NCI-H774 (cell line): ENCODE measurements at places on chromosomes 13 and 19.
A peak's percentile ranks its signal among the peaks of the same experiment; 100 is the strongest.

- DNase-seq = no peak
Measured at GRCh38 chr13:98489446-98490194, 87.3 kb downstream of the STK24 start.

- DNase-seq = no peak
Measured at GRCh38 chr19:3656073-3656746, 29.6 kb upstream of the CACTIN start.

DNA sequence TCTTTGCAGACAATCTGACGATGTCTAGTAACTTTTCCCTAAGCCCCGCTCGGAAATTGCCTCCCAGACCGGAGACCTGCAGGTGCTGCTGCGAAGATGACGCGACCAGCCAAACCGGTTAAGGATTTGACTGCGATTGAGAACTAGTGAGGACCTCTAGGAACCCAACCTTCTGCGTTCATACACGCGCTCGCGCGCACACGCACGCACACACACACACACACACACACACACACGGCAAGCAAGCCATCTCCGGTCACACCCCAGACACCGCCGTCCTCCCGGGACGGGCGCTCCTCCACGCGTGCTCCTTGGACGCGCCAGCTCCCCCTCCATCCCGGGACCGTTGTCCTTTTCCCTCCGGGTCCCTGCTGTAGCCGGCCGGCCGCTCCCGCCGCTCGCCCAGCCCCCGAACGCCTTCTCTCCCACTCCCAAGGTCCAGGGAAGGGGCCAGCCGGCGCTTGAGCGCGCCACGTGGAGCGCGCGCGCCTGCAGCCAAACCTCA lies 1.2 kb downstream of the TBC1D4 start:
- DNase-seq = peak; percentile 39

- DNase-seq = no peak
Measured at GRCh38 chr13:27353166-27353583, 71.2 kb upstream of the GTF3A start.

DNA sequence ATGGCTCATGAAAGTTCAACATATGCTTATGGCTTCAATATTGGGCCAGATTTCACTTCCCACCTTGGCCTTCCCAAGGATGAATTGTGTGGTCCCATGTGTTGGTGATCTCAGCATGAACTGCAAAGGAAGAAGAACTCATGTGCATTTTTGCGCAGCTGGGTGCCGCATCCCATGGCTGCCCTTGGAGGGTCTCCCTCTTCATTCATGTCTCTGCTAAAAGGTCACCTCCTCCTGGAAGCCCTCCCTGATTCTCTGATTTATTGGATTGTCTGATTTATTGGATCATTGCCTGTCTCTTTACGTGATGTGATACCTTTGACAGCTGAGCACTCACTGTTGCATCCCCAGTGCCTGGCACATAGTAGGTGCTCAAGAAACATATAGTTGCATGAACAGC lies 1.7 kb upstream of the CYP4F8 start:
- no peak for DNase-seq

GRCh38 chr13:90889906-90890834 lies 457.3 kb upstream of the MIR17HG start:
- no peak for DNase-seq

- no peak for DNase-seq
Measured at GRCh38 chr13:110168999-110169933, 137.7 kb downstream of the COL4A1 start.
